CD4-positive, alpha-beta memory T cell (primary cell): ENCODE measurements at places on chromosomes 3 and 15. TPM values are rescaled to one million over a fixed set of nuclear protein-coding genes. Genes with fewer than 3 reads are reported as not detected.
A peak's percentile ranks its signal among the peaks of the same experiment; 100 is the strongest.

- H3K27me3 ChIP-seq: no peaks in the 10 kb centered on the region
- no peak overlapping the region for H3K4me3 ChIP-seq
- H3K27ac ChIP-seq: no peak overlapping the region
- no peaks in the 10 kb centered on the region for H3K36me3 ChIP-seq
These were observed 29.4 kb downstream of the PGPEP1L start for GRCh38 chr15:98978153-98978552.

DNA sequence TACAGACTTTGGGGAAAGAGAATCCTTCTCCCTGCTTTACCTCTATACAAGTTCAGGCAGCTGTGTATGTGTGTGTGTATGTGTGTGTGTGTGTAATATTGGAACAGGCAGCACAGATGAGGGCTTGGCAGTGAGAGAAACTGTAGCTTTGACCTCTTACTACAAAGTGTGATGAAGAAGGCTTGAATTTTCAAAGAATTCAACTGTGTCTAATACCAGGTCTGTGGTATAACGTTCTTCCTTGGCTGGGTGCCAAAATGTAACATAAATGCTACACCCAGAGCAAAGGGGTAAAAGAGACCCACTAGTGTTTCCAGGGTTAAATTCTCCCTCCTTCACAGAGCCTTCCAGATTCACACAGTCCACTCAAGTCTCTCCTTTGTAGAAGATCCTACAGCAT is 51.1 kb downstream of the CHST2 start:
- H3K4me3 ChIP-seq: no peak overlapping the region
- peak overlapping the region; percentile 20 for H3K27ac ChIP-seq
- no peaks in the 10 kb centered on the region for H3K36me3 ChIP-seq

GRCh38 chr3:5186858-5187155 is 700 bp upstream of the EDEM1 start:
- no peaks in the 10 kb centered on the region for H3K27me3 ChIP-seq
- H3K36me3 ChIP-seq: no peaks in the 10 kb centered on the region
- no peak for DNase-seq
- H3K27ac ChIP-seq: peak overlapping the region; percentile 87

Gene HESX1
- not detected for total RNA-seq
